ENCODE measurements at places on chromosomes 6 and 20.

- DNase-seq = no peak
These were observed 148.9 kb downstream of the MAFB start for GRCh38 chr20:40540166-40540565.

GRCh38 chr20:51938559-51939258 lies 136.4 kb upstream of the SALL4 start:
- no peak for DNase-seq

GRCh38 chr6:75449630-75450206 lies 43.9 kb downstream of the FILIP1 start:
- DNase-seq = no peak

DNA sequence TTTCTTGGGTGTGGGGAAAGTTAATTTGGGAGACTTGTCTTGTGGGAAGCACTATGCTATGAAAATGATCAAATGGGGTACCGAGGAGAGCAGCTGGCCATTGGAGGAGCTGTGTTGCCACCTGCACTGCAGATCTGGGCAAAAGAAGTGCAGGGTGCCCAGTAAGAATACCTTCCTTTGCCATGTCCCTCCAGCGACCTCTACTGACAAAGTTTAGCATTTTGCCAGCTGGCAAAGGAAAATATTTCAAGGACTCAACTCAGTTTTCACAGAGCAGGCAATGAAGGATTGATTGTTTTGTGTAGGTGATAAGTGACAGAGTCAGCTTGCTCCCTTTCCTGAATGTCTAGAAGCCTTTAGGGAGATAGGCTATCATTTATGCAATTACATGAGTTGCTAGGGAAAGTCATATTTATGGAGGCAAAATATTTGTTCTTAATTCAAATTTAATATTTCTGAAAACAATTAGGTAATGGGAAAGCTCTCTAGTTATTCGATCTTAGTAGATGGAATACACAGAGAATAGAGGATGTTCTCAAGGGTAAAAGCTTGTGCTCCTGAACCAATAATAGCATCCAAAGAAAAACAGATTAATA lies 118.4 kb downstream of the FARS2 start:
- no peak for DNase-seq

DNA sequence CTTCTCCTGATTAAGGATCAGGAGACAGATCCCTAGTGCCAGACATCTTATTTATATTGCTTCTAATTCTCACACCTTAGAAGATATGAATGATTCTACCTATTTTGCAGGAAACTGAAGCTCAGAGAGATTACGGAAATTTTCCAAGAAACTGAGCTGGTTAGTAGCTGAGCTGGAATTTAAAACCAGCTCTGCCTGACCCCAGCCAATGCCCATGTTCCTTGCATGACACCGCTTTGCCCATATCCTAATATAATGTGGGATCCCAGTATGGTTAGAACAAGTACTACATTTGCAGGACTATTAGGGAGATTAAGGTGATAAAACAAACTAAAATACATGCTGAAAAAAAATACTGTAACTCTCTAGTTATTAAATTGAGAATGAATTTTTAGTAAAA lies 1.9 kb downstream of the TMEM30A start:
- DNase-seq = no peak

Measured in vagina (tissue), 2 donors.